Kidney (tissue), 22 donors: ENCODE measurements at places on chromosomes 3 and 15. TPM values are rescaled to one million over a fixed set of nuclear protein-coding genes. Genes with fewer than 3 reads are reported as not detected.

Gene DNAJA4
- total RNA-seq, result 31.1 TPM

Gene IL17RE
- total RNA-seq, result 8.5 TPM

DNA sequence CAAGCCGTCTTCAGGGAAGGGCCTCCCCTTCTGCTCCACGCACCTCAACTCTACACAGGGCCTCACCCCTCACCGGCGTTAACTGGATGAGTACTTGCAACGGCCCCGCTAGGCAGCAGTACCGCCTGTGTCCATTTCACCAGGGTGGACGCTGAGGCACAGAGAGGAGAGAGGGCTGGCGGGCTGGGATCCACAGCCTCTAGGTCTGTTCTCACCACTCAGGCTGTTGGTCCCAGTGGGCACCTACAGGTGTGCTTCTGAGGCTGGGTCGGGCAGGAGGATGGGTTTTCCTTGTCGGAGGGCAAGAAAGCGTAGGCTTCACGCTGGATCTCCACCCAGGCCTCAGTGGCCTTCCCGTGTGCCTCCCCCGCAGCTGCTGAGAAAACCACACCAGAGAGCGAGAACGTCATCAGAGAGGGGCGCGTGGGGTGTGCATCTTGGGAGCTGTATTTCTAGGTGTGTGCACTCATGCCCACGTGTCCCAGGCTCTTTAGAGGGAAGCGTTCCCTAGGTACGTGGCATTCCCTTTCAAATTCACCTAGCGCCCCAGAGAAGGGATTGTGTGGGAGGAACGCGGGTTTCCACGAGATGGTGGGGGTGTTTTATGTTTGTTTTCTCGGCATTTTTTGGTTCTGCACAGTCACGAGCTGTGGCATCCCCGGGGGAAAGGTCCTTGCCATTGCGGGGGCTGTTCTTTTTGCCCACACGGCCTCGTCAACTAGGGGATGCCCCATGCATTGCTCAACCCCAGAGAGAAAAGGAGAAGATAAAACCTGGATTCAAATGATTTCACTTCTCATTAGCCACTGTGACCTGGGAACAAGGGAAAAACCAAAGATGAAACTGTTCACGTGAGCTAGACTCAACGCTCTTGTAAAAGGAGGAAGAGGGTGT lies 67.7 kb downstream of the MGLL start:
- no peak for DNase-seq

GRCh38 chr3:126433496-126434263 lies 39.0 kb downstream of the CFAP100 start:
- no peak for DNase-seq

DNA sequence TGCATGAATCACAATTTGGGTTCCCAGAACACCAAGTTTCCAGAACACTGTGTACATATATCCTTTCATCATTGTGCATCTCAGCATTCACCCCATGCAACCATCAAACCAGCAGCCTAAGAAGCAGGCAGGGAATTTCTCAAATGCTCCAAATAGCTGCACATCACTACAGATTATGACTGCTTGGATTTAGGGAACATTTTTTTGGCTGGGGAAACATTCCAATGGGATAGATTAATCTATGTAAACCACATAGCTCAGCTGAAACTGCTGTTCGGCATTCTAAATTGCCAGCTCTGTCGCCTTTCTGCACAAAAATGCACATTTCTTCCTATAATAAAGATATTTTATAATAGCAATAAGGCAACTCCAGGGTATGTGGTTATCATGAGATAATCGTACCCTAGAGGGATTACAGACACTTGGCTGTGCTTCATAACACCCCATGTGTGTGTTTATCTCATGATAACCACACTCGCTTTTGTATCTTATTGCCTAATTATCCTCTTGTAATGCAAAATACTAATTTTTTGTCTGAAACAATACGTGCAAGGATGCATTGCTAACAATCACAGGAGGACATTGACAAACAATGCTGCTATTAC lies 483.7 kb upstream of the DPH6 start:
- no peak for DNase-seq

DNA sequence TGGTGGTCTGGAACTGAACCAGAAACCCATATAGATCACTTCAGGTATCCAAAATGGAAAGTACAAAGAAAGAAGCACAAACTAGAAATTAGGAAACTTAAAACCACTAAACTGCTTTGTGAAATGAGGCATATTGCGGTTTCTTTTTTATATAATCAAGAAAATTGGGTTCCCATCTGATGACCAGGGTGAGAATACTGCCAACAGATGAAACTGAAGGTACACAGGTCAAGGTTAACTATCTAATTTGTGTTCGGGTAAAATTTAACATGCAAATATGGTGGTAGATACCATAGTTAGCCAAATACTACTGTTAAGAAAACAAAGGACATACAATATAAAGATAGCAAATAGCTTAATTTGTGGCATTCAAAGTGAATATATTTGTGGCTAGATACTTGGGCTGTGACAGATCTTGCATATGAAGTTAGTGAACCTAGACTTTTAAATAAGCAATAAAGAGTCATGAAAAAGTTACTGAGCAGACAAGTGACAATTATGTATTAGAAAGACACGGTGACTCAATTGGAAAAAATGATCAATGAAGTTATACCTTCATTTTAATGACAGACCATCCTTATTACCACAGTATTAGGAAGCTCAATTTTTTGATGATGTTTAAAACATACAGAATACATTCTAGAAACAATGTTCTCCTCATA lies 127.4 kb downstream of the NR2E3 start:
- no peak for DNase-seq

- no peak for DNase-seq
Measured at GRCh38 chr15:67801926-67802914, 23.1 kb upstream of the SKOR1 start.
